ENCODE measurements at places on chromosomes 3 and 15.

DNA sequence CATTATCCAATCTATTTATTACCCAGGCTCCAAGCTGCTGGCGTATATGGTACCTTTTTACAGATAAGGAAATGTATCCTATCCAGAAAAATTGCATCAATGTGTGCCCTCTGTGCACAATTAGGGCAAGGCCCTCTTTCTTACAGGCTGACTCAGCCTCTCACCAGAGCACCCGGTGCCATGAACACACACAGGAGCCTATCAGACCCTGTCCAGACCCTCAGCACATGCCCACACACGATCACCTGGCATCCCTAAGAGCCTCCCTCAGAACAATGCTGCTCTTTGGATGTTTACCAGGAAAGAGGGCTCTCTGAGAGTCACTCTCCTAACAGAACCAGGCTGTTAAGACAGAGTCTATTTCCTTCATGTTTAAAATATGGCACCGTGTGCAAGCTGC is 460.0 kb upstream of the TBL1XR1 start:
- DNase-seq, result no peak

DNA sequence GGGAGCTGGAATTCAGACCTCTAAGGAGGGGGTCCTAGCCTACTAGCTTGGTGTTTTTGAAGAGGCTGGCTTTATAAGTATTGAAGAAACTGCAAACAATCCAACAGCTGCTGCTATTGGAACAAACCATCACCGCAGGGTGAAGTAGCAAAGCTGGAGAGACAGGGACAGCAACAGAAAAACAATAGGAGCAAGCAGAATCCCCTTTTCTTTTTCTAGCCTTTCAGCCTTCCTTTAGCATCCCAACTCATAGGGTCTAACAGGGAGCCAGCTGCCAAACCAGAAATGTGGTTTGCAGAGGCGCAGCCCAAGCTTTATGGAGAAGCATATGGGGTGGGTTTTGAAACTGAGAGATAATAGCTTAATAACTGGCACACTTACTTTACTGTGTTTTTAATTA is 106.2 kb upstream of the CHMP2B start:
- DNase-seq, result no peak

GRCh38 chr3:64327100-64327804 is 102.0 kb upstream of the PRICKLE2 start:
- DNase-seq, result no peak

GRCh38 chr15:73233623-73234022 is 135.1 kb downstream of the HCN4 start:
- no peak for DNase-seq

GRCh38 chr3:183008303-183008702 is 28.0 kb upstream of the DCUN1D1 start:
- no peak for DNase-seq

- no peak for DNase-seq
These were observed 163.3 kb downstream of the ARRDC4 start for GRCh38 chr15:98123834-98124233.
